T-helper 22 cell (primary cell): ENCODE measurements at places on chromosomes 5 and 9.

DNA sequence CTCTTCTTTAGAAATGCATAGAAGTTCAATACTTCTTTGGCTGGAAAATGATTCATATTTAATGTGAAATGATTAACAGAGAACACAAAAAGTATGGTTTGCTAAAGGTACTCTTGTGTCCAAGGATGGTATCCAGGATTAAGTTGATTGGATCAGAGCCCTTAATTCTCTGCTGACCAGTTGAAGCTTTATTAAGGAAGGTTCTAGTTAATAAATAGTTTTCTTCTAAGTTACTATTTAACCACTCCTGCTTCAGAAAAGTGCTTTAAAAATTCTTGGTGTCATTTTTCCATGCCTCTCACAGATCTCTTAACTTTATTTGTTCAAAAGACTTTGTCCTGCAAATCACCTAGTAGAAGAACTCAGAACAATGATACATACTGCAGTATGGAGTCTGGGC is 134.3 kb downstream of the MEF2C start:
- DNase-seq: no peak

GRCh38 chr5:89045216-89045615 is 162.2 kb upstream of the MEF2C start:
- no peak for DNase-seq

DNA sequence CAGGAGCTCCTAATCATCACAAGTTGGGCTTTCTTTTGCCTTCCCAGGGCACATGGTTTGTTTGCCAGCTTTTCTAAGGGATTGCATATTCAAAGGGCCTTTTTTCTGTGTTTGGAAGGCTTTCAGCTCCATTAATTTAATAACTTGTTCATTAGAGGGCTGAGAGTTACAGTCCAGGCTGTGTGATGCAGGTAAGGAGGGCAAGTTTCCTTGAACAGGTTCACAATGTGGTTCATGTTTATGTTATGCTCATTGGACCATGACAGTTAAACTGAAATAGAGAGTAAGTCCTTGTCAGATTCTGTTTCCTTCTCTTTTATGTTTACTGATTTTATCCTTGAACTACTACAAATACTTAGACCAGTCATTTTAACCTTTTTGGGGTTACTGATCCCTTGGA is 174.4 kb downstream of the MARCHF11 start:
- no peak for DNase-seq

DNA sequence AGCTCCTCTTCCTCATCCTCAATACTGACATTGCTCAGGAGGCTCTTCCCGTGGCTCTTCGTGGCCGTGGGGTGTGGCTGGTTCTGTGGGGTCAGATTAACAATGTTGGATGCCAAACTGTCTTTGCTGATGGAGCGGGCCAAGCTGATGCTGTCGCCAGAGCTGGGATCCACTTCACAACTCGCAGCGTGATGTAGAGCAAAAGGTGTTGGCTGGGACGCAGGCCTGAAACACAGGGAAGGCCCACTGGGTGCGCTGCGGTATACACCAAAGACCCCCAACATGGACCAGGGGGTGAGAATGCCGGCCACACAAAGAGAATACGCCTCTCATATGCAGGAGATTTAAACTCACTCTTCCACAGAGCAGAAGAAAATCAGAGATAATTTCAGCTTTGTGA is 84.3 kb downstream of the CAMSAP1 start:
- DNase-seq: no peak

DNA sequence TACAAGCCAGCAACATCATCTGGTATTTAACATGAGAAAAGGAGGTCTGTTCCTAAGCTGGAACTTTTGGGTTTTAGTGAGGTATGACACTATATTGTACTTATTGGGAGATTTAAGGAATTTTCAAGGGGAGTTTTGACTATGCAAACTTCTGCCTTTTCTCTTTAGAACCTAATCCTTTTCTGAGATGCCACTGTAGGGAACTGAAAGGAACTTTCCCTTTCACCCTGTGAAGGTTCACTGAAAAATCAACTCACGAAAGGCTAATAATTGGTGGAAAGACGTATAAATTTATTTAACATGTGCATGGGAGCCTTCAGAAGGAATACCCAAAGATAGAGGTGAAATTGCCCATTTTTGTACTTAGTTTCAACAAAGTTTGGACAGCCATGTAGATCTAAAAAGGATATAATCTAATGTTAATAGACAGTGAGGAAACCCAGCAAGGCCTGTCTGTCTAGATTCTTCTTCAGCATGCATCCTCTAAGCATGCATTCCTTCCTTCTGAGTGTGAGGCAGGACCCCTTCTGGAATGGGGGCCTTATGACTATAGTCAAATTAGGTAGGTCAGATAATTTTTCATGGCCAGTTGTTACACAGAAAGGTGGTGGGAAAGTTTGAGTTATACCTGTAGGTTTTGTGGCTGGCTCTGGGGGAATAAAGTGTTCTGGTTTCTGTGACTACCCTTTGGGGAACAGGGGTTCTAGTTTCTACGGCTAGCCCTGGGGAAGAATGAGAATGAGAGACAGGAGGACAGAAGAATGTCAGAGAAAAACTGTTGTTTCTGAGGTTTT is 200.3 kb downstream of the C9orf152 start:
- no peak for DNase-seq

DNA sequence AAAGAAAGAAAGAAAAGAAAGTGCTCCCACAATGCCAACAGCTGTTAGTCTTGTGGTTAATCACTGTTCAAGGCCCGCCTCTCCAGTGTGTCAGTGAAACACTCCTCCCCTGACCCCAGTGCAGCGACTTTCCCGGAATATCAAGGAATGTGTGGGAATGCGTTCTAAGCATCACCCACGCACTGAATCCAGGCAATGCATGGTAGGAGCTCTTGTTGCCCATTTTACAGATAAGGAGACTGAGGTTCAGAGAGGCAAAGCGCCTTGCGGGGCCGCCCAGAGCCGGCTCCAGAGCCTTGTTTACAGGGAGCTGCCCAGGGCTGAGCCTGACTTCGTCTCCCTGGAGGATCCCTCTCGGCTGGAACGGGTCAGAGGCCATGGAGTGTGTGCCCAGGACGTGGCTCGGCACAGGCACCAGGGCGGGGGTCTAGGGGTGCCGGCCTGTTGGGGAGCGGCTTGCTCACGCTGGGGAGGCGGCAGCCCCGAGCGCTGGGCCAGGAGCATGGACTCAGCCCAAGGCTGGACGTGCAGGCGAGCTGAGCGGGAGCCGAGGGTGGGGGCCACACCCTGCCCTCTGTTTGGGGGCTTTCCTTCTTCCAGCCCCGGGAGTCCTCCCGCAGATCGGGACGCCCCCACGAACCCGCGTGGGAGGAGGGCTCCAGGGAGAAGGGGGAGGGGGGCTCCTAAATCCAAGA is 823 bp downstream of the ST6GALNAC6 start:
- no peak for DNase-seq

DNA sequence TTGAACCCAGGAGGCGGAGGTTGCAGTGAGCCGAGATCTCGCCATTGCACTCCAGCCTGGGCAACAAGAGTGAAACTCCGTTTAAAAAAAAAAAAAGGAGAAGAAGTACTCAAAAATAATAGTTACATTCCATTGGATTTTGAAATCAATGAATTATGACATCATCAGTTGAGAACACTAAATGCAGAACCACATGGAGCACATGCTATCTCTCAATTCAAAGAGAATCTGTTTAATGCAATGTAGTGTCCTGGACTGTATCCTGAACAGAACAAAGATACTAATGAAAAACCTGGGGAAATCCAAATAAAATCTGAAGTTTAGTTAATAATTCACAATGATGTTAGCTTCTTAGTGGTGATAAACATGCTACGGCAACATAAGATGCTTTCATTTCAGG is 20.3 kb downstream of the CDC14B start:
- DNase-seq: no peak

GRCh38 chr5:108079753-108080152 is 302.1 kb downstream of the FBXL17 start:
- DNase-seq: no peak

GRCh38 chr9:38084556-38084880 is 15.5 kb upstream of the SHB start:
- DNase-seq: no peak

DNA sequence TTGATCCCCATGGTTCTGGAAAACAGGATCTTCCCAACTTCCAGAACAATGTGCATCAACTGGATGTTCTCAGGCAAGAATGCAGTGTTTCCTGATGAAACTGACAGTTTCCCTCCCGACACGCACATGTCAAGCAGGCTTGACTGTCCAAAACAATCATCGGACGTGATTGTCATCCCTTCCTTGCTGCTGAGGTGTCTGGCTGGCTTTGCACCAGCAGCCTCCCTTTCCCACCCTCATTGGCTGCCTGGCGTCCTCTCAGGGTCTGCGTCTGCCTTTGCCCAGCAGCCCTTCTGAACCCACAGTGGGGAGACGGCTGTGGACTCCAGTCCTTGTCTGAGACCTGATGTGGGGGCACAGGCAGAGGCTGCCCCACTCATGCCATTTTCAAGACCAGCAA is 110.8 kb downstream of the MARCHF3 start:
- DNase-seq: no peak

DNA sequence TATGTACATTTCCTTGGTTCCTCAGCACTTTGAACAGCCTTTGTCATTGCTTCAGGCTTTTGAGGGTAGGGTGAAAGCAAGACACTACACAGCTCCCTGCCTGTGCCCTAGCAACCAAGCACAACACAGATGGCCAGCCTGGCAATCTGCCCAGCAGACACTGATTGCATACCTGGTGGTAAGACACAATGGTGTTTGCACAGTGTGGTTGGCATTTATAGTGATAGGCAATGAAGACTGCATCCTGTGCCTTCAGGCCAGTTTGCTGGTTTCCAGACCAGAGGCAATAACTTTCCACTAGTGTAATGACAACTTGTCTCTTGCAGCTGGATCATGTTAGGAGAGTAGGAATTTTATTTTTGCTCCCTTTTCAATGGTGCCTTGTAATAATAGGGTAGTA is 144.5 kb upstream of the TNC start:
- DNase-seq: no peak

GRCh38 chr5:124734574-124735168 is 11.8 kb downstream of the ZNF608 start:
- no peak for DNase-seq

DNA sequence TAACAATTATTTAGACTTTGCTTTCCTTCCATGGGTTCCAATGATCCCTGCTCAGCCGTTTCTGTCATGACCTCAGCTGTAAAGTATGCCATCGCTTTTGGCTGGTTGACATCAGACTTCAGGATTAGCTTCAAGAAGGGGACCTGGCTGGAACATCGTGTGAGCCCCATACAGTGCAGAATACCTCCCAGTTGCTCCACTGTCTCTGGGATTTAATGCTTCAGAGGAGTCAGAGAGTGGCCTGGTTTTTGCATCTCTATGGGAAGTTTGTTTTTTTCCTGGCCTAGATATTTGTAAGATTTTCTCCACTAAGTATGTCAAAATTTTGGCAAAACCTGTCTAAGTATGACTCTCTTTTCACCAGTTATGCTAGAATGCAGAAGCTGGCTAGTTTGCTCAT is 216.9 kb downstream of the GABBR2 start:
- no peak for DNase-seq

- peak; percentile 93 for DNase-seq
These were observed 19.4 kb downstream of the GBGT1 start for GRCh38 chr9:133144142-133144903.

GRCh38 chr5:157766902-157767301 is 23.4 kb downstream of the LSM11 start:
- DNase-seq: no peak

- DNase-seq: no peak
These were observed 742 bp downstream of the BHMT2 start for GRCh38 chr5:79070350-79070667.

DNA sequence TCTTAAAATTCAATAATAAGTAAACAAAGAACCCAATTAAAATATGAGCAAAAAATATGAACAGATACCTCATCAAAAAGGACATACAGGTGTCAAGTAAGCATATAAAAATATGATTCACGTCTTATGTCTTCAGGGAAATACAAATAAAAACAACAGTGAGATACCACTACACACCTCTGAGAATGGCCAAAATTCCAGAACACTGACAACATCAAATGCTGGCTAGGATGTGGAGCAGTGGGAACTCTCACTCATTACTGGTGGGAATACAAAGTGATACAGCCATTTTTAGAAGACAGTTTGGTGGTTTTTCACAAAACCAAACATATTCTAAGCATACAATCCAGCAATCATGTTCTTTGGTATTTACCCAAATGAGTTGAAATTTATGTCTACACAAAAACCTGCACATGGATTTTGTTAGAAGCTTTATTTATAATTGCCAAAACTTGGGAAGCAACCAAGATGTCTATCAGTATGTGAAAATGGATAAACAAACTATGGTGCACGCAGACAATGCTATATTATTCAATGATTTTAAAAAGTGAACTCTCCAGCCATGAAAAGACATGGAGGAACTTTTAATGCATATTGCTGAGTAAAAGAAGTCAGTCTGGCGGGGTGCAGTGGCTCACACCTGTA is 252.3 kb downstream of the NR3C1 start:
- DNase-seq: no peak

- no peak for DNase-seq
These were observed 219.2 kb upstream of the PANK3 start for GRCh38 chr5:168798065-168799023.

GRCh38 chr5:157568222-157568621 is 7.4 kb downstream of the ADAM19 start:
- DNase-seq: no peak

GRCh38 chr5:55426455-55426854 is 108.3 kb downstream of the PLPP1 start:
- no peak for DNase-seq

- no peak for DNase-seq
These were observed 1.6 kb upstream of the PCAT7 start for GRCh38 chr9:94553029-94553938.
